Stimulated activated CD8-positive, alpha-beta memory T cell treated with anti-CD3 and anti-CD28 coated beads, Interleukin-15, amount 100 ng/mL, for 1 hour (primary cell): ENCODE measurements at places on chromosomes 7 and 10.
A peak's percentile ranks its signal among the peaks of the same experiment; 100 is the strongest.

DNA sequence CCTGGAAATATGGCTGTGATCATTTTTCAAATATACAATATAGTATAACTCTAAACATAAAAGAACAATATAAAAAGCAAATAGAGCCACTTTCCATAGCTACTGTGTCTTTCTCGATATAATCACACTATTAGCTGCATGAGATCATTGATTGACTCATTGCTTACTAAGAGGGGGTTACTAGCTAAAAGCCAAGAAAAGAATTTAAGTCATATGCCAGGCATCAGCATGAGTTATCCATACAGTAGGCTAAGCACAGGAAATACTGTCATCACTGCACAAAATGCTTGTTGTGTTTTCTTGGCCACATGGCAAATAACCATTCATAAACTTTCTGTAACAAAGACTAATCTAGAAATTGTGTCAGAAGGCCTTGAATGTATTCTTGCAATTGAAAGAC is 18.8 kb upstream of the ABCB5 start:
- no peak for DNase-seq

DNA sequence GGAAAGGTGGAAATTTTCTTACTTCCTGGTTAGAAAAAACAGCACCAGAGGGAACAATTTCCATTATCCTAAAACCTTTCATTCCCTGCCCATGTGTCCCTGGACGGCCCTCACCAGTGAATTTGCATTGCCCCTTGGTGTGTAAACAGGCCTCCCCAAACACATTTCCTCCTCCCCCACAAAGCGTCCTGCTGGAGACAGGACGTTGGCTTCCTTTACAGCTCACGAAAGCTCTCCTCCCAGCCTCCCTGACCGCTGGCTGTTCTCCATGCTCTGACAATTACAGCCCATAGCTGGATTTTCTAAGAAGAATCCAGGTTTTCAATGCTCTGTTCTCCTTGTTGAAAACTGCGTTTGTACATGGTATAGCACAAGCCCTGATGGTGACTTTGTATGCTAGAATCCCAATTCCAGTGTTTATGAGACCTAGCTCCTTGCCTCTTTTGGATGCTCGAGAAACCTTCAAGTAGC is 724.2 kb upstream of the CELF2 start:
- DNase-seq = no peak

DNA sequence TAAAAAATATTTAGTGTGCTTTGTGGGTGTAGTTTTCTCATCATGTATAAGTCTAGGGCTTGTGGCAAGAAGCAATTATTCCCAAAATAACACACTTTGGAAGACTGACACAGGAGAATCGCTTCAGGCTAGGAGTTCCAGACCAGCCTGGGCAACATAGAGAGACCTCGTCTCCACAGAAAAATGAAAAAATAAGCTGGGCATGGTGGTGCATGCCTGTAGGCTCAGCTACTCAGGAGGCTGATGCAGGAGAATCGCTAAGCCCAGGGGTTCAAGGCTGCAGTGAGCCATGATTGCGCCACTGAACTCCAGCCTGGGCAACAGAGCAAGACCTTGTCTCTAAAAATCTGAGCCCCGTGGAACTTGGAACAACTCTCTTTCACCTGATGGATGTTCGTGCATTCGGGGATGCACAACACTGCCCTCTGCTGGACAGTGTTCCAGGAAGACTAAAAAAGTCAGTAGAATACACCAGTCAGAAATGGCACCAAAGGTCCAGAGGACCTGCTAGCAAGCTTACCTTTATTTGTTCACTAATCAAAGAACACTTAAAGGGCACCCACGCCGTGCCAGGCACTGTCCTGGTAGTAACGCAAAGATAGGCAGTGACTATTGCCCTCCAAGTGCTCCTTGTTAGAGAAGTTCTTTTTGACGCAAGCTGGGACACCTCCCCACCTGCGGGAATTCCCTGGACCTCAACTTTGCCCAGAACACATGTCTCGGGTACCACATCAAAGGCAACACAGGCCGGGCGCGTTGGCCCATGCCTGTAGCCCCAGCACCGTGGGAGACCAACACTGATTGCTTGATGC is 81.9 kb upstream of the CALN1 start:
- DNase-seq = peak; percentile 22

DNA sequence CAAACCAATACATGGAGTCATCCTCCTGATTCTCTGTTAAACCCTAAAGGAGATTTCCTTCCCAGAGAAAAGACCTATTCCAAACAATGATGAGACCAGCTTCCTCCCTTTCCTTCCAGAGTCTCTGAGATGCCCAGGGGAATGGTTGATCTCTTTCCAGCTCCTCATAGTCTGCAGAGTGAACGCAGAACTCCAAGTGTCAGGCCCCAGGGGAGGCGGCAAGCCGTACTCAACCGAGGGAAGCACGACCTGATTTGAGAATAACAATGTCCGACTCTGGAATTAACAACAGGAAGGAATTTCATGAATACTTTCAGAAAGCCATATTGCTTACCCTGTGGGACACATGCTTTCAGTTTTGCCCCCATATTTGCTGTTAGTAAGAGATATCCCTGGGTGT is 241.7 kb upstream of the GLI3 start:
- DNase-seq = no peak

DNA sequence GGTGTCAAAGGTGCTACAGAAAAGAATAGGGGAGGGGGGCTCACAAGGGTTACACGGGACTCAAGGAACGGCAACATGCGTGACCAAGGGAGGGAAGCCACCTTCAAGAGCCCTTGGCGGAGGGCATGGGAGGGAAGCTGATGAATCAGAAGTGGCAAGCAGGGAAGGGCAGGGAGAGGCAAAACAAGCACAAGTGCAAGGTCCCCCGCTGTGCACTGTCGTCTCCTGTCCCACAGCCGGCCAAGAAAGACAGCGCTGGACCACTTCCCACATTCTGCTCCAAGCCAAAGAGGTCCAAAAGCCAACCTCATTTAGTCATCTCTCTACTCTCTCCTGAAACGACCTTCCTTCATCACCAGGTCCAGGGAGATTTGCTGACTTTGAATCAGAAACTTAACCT is 102.7 kb downstream of the CALN1 start:
- DNase-seq = no peak

DNA sequence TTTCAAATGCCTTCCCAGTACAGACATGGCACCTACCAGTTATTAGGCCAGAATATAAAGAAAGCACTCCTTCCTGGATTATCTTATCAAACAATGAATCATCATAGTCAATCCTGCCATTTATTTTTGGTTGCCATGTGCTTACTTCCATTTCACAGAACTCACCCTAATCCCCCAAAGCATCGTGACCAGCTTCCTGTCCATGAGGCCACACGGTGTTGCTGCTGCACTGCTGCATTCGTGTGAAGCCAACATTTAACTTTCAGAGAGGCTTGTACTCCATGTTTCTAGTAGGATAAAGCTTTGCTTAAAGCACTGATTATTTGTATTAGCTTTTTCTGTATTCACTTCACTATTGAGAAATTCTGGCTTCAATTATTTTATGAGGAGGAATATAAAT is 14.4 kb downstream of the COL28A1 start:
- DNase-seq = no peak

DNA sequence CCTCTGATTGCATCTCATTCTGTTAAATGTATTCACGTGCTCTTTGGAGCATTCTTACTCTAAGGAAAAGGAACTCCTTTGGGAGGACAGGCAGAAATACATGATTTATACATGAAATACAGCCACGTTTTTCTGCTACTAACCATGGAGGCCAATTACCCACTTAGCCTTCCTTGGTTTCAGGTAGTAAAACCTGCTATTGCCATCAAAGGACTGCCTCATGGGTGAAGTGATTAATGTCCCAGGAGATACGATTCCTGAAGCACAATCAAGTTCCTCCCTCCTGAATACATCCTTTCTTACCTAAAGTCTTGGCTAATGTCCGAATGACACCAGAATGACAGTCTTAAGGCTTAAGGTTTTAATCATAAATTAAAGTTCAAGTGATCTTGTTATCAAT is 58.5 kb upstream of the PIK3CG start:
- DNase-seq = no peak

DNA sequence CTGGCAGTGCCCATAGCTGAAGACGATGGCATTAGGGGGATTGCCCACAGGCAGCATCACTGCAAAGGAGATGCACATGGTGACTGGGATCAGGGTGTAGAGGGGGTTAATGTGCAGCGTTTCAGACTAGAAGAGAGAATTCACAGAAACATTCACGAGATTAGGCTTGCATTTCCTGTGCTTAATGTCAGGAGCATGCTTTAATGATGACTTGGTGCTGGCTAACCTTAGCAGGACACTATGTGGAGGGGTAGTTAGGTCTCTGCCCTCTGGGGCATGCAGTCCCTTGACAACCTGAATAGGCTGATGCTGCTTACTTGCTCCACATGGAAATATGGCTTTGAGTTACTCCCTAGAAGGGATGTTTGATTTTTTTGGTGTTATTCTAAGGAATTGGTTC is 21.8 kb downstream of the STMP1 start:
- no peak for DNase-seq

DNA sequence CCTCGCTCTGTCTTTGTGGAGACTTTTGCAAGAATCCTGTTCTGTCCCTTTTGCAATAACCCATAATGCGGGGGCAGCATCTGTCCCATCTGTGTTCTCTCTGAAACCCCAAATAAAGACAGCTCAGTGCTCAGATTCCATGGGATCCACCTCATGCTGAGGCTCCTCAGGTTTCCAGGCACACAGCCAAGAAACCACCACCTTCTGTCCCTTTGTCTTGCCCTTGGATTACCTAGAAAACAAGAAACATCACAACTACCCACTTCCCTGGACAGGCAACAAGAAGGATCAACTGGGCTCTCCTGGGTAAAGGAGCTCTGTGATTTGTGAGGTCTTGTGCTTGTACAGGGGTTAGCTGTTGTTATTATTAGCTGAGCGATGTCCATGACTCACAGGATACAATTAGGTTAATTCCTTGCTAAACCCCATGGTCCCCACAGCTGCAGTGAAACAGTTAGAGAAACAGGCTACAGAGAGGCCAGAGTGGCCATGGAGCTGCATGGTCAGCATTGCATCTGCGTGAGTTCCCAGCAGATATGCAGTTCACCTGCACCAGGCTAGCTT is 50.2 kb downstream of the CXCL12 start:
- DNase-seq = no peak

- no peak for DNase-seq
Observed at GRCh38 chr7:103989200-103989784, at the start of gene RELN. Gene RELN (minus strand): TSS chr7:103989658. CDS start chr7:103989356, 302 bp downstream.

DNA sequence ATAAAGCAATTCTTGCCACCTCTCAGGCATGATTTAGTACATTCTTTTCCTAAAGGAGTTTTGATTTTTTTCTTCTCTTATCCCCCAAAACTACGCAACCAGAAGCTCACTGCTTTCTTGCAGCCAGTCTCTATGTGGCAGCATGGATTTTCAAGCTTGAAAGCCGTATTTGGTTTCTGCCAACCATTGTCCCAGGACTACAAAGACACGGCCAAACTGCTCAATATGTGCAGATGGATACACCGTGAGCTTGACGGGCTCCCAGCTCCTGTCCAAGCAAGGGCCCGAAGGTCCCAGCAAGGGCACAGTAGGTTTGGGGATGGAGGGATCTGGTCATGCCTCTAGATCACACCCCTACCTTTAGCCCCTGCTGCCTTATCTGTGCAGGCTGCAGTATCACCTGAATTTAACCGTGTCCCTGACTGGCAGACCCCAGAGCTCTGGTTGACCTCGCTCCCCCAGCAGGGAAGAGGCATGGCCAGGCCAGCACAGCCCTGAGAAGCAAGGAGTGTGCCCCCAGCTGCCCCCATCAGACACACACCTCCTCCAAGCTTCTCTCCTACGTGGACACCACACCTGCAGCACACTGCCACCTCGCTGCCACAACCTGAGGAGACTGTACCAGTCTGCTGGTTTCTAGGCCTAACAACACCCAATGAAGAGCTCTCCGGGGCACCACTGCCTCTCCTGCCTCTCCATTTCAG is 86.8 kb downstream of the COBL start:
- no peak for DNase-seq

- DNase-seq = no peak
Observed at GRCh38 chr7:7989616-7990440, 21.2 kb downstream of the GLCCI1 start.

DNA sequence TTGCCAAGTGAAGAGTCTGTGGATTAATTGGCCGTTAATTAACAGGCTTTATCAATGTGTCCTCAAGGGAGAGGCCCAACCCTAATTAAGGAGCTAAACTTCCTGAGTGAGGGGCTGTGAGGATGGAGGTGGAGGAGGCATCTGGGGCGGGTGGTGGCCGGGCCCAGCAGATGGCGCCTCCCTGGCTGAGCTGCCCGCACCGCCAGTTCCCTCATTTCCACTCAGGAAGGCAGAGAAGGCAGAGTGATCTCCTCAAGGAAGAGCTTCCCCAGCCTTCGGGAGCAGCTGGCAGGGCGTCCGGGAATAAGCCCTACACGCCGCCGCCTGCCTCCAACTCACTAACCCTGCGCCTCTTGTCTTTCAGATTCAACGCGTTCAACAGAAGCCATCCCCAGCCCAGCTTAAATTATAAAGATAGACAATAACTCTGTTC is 112.2 kb downstream of the CYTH3 start:
- DNase-seq = no peak

DNA sequence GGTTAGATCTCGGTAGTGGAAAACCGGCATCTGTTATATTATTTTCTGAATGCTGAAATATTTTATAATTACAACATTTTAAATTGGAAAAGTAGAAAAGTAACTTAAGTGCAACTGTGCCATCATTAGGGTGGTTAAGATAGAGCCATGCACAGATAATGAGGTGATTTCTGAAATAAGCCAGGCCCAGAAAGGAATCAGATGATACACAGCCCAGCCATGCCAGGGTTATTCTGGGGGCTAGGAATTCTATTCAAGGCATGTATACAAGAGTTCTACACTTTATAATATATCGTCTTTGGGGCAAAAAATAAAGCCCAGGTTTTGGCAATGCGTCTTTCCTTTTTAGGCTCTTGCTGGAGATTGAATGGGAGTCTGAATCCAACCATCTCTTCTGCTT is 128.7 kb downstream of the ITGB8 start:
- DNase-seq = no peak

DNA sequence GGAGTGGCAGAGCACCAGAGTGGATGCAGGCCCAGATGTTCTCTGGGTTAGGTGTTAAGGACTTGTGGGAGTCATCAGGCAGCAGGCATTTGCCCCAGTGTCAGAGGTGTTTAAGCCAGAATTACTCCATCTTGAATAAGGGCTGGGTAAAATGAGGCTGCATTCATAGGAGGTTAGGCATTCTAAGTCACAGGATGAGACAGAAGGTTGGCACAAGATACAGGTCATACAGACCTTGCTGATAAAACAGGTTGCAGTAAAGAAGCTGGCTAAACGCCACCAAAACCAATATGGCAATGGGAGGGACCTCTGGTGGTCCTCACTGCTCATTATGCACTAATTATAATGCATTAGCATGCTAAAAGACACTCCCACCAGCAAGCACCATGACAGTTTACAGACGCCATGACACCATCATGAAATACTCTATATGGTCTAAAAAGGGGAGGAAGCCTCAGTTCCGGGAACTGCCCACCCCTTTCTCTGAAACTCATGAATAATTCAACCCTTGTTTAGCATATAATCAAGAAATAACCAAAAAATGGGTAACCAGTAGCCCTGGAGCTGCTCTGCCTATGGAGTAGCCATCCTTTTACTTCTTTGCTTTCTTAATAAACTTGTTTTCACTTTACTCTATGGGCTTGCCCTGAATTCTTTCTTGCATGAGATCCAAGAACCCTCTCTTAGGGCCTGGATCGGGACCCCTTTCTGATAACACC is 882 bp upstream of the LRRC61 start:
- DNase-seq = peak; percentile 24

GRCh38 chr7:6056616-6057015 is 25.4 kb downstream of the ANKRD61 start:
- no peak for DNase-seq
